ENCODE measurements at places on chromosomes 4 and X.

- DNase-seq = no peak
These were observed 41.9 kb downstream of the PLS3 start for GRCh38 chrX:115602729-115603389.

- no peak for DNase-seq
These were observed 82.6 kb downstream of the FHDC1 start for GRCh38 chr4:153018684-153019083.

DNA sequence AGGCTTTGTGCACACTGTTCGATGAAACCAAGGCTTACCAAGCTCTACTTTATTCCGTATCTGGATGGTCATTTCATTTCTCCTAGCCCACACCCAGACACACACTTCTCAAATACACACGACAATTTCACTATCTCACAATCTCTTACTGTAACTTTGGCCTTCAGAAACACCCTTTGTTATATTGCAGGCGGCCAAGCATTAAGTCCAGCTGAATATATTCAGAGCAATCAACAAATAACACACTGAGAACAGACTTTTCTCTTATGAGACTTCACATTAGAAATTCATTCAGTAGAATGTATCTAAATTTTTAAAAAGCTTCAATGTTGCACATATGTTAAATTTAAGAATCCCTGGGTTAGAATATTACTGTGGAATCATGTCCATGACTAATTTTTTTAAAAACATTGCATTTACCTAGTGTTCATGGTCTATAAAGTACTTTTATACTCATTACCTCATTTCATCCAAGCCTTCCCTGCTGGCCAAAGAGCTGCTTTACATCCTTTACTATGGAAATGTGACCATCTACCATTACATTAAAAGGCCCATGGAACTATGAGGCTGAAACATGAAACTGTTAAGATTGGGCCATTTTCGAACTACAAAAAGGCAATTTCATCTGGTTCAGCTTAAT lies 10.5 kb upstream of the MAGEB17 start:
- no peak for DNase-seq

GRCh38 chrX:45140812-45141211 lies 59.9 kb downstream of the DIPK2B start:
- DNase-seq = no peak

DNA sequence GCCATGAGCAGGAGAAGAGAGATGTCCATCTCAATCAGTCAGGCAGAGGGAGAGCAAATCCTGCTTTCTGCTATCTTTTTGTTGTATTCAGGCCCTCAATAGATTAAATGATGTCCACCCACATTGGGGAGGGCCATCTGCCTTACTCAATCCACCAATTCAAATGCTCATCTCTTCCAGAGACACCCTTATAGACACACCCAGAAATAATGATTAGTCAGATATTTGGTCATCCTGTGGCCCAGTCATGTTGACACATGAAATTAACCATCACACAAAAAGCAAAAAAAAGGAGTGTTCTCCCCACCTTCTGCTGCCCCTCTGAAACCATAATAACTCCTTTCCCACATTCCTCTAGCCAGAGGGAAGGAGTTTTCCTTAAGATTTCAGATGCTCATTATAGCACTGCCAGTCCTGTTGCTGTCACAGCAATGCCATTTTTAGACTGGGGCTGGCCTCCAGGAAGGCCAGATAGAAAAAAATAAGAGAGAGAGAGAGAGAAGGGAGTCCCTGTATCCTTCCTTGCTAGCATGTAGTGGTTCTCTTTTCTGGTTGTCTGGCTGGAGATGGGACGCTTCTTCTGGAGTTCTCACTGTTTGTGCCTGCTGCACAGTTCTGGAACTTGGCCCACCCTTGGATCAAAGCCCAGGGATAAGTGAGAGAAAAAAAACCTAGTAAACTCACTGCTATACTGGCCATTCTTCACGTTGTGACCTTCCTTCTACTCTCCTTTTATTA lies 177.7 kb downstream of the RBM46 start:
- no peak for DNase-seq

- no peak for DNase-seq
These were observed 56.9 kb downstream of the RBM47 start for GRCh38 chr4:40572692-40573310.

DNA sequence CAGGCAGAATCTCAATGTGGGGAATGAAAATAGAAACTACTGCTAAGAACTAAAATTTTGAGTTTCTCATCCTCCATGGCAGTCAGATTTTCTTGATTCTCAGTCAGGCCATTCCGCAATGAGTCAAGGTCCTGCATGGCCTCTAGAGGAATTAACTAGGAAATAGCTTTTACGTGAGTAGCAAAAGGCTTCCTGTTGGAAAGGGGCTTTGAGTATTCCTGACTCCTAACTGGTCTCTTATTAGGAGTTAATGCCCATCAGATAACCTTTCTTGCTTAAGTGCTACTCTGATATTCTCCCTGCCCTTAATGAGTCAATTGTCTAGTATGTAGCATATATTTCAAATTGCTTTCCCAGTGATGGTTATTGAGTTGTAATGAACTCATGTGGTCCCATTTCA lies 65.7 kb upstream of the ARHGAP24 start:
- DNase-seq = no peak
